ENCODE measurements at places on chromosomes 6 and 20. TPM values are rescaled to one million over a fixed set of nuclear protein-coding genes. Genes with fewer than 3 reads are reported as not detected.

The TIAM2 gene
- 11.0 TPM for total RNA-seq

The RSPO4 gene
- 0.18 TPM for total RNA-seq

The SYCP2L gene
- total RNA-seq: 3.2 TPM

The IL17F gene
- total RNA-seq: not detected

The PLCG1 gene
- total RNA-seq: 18.0 TPM

The HLA-G gene
- not detected for total RNA-seq

The NKX2-4 gene
- total RNA-seq: 0.15 TPM

The CEP85L gene
- total RNA-seq: 12.9 TPM

The NOP56 gene
- 311 TPM for total RNA-seq

- ATAC-seq: peak; percentile 38
Measured at GRCh38 chr20:50478162-50478990, 31.8 kb upstream of the PTPN1 start.

DNA sequence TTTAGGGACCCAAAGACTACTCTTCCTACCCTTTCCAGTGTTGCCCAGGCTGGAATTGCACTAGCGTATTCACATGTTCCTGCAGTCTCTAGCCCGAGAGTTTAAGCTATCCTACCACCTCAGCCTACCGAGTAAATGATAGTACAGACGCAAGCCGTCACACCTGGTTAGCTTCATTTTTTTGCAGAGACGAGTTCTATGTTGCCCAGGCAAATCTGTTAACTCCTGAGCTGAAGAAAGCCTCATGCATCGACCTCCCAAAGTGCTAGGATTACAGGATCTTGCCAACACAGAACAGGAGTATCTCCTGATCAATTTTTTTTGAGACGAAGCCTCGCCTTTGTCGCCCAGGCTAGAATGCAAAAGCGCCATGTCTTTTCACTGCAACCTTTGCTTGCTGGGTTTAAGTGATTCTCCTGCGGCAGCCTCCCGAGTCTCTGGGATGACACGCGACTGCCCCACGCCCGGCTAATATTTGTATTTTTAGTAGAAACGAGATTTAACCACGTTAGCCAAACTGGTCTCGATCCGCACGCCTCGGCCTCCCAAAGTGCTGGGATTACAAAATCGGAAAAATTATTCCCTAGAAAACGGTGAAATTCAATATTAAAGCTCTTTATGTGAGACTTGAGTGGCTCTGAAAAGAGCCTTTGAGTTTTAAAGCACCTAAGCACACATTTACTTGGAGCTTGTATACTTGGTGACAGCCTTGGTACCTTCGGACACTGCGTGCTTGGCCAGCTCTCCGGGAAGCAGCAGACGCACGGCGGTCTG lies 128.5 kb downstream of the HFE start:
- peak; percentile 39 for ATAC-seq

DNA sequence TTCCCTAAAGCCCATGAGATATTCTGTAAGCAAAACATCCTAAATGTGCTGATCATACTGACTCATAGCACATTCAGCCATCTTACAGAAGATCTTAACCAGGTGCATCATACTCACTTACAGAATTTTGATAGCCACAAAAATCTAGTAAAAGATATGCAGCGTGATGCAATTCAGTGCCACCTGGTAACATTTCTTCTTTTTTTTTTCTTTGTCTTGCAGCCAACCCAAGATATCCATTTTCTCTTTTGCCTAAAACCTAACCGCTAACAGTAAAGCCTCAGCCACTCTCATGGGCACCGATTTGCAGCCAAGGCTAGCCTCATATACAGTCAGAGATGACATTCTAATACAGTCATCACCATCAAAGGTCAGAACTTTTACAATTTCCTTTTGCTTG lies 293.3 kb downstream of the HACE1 start:
- ATAC-seq: no peak

DNA sequence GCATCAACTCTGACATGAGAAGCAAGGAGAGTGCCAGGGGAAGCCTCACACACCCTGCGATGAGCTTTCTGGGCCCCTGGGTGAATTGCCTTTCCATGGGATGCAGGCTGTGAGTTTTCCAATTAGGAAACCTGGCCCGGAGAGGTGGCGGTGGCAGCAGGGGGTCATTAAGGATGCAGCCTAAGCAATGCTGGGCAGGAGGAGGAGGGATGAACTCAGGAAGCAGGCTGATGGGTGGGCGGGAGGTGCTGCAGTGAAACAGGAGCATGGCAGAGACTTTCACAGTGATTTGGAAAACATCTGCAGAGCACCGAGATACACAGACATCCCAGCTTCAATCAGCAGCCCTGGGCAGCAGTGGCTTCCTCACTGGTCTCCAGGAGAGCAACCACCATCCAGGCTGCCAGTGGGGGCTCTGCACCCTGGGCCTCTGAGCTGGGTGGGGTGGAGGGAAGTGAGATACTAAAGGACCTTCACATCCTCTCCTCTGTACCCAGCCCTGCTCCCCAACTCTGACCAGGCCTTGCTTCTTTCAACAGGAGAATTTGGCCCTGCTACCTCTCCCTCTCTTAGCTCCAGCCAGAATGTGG lies 44.9 kb downstream of the LRFN2 start:
- ATAC-seq: no peak

- no peak for ATAC-seq
Measured at GRCh38 chr6:3326184-3326971, 67.6 kb downstream of the PSMG4 start.

DNA sequence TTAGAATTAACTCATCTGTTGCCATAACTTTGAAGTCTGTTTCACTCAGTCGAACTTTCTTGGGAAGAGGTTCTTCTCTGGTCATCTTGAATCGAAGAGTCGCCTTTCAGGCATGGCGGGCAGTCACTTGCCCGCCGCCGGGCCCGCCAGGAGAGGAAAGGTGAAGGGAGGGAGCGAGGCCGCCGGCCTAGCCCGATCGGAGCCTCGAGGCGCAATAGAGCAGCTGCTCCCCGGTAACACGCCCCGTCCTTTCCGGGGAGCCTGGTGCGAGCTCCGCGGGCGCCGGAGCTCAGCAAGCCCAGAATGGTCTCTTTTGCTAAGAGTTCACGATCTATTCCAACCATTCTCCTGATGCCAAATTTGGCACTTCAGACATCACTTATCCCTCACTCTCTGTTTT lies 591.8 kb downstream of the TFAP2B start:
- no peak for ATAC-seq

DNA sequence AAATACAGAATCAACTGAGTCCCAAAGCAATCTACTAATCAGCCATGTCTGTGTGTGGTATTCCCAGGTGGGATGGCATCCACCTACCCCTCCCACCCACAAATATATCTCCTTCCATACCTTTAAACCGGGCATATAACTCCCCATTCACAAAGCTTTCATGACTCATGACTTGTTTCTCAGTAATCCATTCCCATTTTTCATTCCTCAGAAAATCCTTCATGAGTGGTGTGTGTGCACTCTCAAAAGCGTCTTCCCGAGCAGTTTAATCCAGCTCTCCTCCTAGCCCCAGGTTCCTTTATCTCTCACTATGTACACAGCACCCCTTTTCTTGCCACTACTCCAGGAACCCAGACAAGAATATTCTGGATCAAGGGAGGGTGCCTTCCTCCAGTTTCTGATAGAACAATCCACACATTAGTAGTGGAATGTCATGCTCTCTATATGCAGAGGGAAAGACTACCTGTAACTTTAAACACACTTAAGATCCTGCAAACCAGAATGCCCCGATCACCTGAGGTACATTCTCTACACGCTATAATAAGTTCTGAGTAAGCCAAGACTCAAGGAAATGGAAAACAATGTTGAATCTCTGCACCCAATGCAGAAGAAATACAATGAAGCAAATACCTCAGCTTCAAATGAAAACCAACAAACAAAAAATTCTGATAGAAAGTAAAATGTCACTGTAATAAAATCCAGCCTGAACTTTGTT lies 55.7 kb upstream of the IPCEF1 start:
- no peak for ATAC-seq

DNA sequence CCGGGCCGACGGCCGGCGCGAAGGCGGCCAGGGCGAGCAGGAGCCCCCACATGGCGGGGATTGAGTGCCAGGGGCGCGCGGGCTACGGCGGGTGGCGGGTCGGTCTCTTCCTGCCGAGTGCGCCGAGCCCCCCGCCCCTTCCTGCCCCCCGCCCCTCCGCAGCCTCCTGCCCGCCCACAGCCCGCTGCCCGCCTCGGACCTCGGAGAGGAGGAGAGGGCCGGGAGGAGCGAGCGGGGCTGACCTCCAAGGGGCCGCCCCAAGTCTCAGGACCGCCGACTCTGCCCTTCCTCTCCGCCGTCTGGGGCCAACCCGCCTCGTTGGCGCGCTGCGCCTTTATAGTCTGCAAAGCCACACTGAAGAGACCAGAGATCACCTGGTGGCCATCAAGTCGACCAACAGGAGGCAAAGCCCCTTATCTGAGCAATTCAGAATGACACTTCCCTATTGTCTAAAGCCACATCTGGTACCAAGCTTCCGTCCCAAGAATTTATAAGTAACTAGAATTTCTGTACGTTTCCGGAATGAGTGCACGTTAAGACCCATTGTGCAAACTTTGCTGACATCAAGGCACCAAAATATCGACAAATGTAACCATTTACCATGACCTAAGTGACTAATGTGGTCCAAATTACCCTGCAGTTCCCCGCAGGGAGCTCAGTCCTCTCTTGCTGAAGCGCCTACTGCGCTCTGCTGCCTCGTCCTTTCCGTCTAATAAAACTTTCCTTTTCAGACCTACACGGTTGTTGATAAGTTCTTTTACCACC lies at the start of gene CPXM1:
CPXM1 (minus strand) TSS at position 107 of the 765 bp plus-strand sequence; CDS start at position 52, 55 bp downstream.
- no peak for ATAC-seq

DNA sequence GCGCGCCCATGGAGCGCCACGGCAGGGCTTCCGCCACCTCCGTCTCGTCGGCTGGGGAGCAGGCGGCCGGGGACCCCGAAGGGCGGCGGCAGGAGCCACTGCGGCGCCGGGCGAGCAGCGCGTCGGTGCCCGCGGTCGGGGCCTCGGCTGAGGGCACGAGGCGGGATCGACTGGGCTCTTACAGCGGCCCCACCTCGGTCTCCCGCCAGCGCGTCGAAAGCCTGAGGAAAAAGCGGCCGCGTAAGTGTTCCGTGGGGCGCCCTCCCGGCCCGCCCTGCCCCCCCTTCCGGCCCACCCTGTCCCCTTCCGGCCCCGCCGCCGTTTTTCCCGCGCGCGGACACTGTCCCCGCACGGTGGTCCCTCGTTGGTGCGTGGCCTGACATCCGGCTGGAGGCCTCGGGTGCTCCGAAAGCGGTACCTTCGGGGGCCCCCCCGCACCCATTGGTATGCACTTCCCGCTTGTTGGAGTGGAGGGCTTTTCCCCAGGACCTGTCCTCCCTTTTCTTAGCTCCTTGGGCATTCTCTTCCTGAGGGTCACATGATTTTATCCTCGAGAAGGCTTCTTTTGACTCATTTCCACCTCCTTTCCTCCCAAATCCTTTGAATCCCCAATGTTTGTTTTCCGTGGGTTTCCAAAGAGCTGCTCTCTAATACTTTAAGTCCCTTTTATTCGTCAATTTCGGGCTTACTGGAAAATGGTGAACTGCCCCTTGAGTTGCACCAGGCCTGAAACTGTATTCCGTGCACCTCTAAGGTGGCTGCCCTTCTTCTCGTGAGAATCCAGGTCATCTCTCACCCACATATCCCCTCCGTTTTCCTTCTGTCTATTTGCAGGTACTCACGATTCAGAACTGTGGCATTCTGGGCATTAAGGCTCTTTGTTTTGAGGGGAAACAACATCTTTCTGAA lies 556 bp downstream of the PANK2 start:
- peak; percentile 7 for ATAC-seq

- ATAC-seq: no peak
Measured at GRCh38 chr20:16819483-16819882, 71.3 kb downstream of the OTOR start.

DNA sequence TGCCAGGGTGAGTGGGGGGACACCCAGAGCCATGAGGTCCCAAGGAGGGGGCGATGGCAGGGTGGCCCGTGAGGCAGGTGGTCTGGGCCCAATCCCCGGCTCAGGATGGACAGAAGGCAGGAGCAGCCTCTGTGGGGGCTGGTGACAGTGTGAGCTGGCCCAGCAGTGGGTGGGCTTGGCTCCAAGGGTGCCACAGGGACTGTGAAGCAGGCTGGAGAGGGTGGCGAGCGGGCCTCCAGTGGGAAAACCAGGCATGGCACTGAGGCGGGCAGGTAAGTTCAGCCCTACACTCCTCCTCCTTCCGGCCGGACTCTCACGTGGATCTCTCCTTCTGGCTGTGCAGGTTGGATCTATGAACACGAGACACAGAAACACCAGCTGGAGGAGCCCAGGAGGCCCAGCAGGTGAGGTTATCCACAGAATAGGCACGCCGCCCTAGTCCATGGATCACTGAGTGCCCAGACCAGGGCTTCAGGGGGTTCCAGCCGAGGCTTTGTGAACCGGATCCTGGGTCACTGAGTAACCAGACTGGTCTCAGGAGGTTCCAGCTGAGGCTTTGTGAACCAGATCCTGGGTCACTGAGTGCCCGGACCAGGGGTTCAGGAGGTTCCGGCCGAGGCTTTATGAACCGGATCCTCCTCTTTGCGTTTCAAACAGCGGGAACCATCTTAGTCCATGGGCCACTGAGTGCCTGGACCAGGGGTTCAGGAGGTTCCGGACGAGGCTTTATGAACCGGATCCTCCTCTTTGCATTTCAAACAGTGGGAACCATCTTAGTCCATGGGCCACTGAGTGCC lies 76.4 kb upstream of the BHLHE23 start:
- ATAC-seq: no peak

DNA sequence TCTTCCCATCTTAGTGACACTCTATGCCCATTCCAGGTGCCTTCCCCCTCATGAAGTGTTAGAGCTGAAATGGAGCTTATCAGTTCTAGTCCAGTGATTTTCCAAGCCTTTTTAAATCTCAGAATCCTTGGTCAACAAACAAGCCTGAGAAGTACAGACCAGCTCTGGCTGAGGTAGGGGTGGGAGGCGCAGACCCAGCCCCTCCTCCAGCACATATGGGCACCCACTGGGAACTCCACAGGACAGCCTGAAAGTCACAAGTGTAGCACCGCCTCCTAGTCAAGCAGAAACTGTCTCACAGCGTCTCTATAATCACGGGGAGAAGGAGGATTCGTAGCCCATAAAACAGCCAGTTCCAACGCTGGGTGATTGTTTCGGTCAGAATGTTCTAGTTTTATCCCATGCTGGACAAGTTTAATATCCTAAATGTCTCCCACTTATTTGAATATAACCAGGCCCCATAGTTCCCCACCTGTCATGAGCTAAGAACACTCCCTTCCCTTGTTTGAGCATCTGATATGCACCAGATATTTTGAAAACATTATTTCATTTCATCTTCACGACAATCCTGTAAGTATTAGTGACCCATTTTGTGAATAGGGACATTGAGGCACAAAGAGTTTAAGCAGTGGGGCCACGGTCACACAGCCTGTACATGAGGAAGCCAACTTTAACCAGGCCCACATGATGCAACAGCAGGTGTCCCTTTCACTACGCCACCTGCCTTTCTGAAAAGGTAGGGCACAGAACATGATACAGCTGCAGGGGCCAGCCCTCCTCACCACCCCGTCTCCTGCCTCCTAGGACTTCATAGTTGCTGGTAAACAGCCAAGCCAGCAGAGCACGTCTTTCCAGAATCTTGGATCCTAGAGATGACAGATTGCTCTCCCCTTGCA lies 40.1 kb downstream of the TRAF3IP2 start:
- ATAC-seq: no peak

GRCh38 chr20:45893831-45894230 lies 2.7 kb downstream of the CTSA start:
- ATAC-seq: no peak

- no peak for ATAC-seq
Measured at GRCh38 chr6:32839356-32839755, 817 bp upstream of the TAP2 start.

GRCh38 chr20:58719258-58719657 lies 26.7 kb downstream of the NPEPL1 start:
- ATAC-seq: no peak

GRCh38 chr6:91695221-91695620 lies 1108.3 kb upstream of the MAP3K7 start:
- ATAC-seq: no peak
